AG04450 (cell line): ENCODE measurements at places on chromosomes 11 and 22.

GRCh38 chr11:70711911-70712185, 313.5 kb downstream of the CTTN start:
- no peak for DNase-seq

DNA sequence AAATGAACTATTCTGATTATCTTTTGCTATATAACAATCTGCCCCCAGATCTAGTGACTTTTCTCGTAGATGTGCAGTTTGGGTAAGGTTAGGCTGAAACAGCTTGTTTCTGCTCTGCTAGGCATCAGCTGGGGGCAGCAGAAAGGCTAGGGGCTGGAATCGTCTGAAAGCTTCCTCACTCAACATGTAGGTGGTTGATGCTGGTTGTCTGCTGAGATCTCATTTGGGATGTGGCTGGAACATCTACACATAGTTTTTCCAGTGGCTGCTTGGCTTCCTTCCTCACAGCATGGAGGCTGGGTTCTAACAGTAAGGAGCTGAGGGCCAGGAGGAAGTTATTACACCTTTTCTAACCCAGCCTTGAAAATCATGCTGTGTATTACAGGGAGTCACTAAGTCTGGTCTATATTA, 30.2 kb downstream of the USP47 start:
- no peak for DNase-seq

DNA sequence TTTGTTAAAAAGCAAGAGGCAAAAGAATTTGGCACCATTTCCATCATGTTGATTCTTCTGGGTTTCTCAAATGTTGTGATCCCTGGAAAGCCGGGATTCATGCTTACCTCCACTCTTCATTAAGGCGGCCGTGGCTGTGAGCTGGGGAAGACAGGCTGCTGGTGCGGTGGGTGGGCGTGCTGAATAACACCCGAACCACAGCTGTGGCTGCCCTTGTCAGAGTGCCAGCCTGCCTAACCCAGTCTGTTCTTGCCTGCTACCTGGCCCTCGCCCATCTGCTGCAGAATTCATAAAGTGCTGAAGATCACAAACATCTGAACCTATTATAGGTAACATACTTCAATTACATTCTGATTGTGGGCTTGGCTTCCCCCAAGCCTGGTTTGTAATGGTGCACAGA, 95.8 kb upstream of the RCN1 start:
- DNase-seq, result no peak

- no peak for DNase-seq
Measured at GRCh38 chr11:82533628-82534327, 199.9 kb downstream of the FAM181B start.

- no peak for DNase-seq
Measured at GRCh38 chr11:101051677-101052076, 77.9 kb downstream of the PGR start.

DNA sequence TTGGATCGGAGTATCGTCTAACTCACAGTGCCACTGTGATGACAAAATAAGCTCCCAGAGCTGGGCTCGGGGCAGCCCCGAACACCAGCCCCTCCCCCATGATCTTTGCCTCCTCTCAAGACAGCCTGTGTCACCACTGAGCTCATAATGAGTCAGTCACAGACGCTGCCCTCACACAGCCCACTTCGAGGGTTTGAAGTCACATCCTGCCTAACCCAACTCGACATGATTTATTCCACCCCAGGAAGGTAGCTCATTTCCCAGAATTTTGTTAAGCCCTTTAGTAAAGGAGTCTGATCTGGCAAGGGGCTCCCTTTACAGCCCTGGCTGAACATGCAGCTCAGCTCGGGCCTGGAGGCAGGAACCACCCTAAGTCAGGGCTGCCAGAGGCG, 22.8 kb downstream of the MYH9 start:
- peak; percentile 74 for DNase-seq

GRCh38 chr11:18277565-18278271, 11.7 kb downstream of the SAA1 start:
- no peak for DNase-seq

GRCh38 chr22:40928657-40929056, 22.5 kb upstream of the RBX1 start:
- no peak for DNase-seq

GRCh38 chr11:75527130-75527529, 1.4 kb upstream of the GDPD5 start:
- no peak for DNase-seq

DNA sequence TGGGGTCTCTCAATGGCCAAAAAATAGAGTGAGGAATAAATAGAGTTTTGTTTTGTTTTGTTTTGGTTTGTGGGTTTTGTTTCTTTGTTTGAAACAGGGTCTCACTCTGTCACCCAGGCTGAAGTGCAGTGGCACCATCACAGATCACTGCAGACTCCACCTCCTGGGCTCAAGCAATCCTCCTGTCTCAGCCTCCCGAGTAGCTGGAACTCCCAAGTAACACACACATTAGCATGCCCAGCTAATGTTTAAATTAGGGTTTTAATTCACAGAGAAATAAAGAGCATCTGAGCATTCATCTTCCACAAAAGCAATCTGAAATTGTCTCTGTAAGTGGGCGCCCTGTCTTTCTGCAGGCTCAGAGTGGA, 9.2 kb upstream of the IFITM3 start:
- DNase-seq, result no peak
